ENCODE measurements at places on chromosomes 3 and 15. TPM values are rescaled to one million over a fixed set of nuclear protein-coding genes. Genes with fewer than 3 reads are reported as not detected.

- no peak for DNase-seq
Measured at GRCh38 chr3:35929158-35929557, 289.8 kb downstream of the ARPP21 start.

COL6A6 gene
- total RNA-seq: under 0.01 TPM

- DNase-seq: peak; percentile 67
Measured at GRCh38 chr15:73051807-73052652, at the start of gene NEO1. Gene NEO1, plus strand, starts transcription at chr15:73052463. Its CDS starts 213 bp downstream, at chr15:73052676.

- DNase-seq: peak; percentile 91
Measured at GRCh38 chr3:194588741-194589140, 44.5 kb downstream of the TMEM44 start.

DNA sequence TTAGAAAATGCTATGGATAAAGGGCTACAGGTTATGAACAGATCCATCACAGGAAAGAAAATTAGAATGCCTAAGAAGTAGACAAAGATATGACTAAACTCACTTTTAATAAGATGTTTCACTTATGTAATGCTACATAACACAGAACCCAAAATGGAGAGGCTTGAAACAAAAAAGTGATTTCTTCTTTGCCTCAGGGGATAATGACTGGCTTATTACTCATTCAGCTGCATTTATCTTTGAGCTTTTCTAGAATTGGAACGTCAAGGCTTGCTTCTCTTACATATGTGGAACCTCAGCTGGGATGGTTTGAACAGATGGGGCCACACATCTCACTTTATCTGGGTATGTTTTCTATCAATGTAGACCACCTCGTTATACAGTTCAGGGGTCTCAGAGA is 120.6 kb upstream of the EPHA3 start:
- peak; percentile 36 for DNase-seq

GRCh38 chr15:40493089-40493840 is 22.5 kb downstream of the CHST14 start:
- DNase-seq: no peak

GCSAM gene
- total RNA-seq: not detected

DNA sequence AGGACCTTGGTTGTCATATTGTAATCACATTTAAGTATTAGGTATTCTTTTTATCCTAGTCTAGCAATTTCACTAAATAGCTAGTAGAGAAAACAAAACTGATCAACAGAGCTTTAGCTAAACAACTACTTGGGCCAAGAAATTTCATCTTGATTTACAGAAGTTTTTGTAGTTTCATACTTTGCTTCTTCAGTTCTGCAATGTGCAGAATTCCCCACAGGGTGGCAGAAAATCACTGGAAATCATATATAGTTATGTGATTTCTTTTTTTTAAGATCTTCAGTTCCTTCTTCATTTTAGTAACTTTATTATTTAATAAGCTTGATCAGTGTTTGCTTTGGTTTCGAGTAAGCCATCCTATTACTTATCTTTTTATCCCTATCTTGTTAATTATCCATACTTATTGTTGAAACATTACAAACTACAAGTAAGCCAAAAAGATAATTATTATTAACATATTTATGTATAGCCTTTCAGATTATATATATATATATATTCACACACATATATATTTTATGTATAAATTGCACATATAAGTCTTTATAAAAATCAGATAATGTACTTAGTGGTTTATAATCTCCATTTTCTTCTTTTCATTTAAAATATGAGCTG is 2.2 kb upstream of the BNIP2 start:
- DNase-seq: peak; percentile 56

IGSF10 gene
- total RNA-seq: 0.97 TPM

SAMD7 gene
- not detected for total RNA-seq

IL16 gene
- 0.32 TPM for total RNA-seq

GRCh38 chr15:93420050-93420452 is 331.0 kb upstream of the RGMA start:
- no peak for DNase-seq

DGKG gene
- under 0.01 TPM for total RNA-seq

PRKAR2A gene
- 47.0 TPM for total RNA-seq

DNA sequence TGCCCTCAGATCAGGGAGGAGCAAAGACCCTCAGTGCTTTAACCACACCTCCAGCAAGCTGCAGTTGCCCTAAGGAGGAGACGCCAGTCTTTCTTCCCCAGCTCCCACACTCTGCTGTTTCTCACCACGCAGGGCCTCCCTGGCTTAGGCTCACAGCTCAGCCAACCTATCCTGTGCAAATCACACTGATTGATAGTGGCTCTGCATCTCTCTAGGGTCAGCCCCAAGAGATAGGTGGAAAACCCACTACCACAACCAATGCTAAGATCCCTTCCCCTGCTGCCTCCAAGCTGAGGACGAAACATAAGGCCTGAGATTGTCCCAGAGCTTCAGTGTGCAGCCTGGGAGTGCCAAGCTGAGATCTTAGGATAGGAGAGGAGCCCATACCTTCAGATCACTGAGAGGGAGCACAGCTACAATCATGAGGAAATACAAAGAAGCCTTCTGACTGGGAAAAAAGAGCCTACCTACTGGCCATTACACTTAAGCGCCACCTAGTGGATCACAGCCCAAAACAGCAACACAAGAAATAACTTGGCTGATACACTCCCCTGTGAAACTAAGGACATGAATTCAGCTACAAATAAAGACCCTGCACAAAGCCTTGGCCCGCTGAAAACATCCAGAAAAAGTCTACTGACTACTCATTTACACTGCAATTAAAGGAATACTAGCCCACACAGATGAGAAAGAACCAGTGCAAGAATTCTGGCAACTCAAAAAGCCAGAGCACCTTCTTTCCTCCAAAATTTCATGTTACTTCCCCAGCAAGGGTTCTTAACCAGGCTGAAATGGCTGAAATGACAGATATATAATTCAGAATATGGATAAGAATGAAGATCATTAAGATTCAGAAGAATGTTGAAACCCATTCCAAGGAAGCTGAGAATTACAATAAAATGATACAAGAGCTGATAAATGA is 271.5 kb upstream of the DCBLD2 start:
- DNase-seq: peak; percentile 80

SPINT1 gene
- total RNA-seq: 0.32 TPM

DNA sequence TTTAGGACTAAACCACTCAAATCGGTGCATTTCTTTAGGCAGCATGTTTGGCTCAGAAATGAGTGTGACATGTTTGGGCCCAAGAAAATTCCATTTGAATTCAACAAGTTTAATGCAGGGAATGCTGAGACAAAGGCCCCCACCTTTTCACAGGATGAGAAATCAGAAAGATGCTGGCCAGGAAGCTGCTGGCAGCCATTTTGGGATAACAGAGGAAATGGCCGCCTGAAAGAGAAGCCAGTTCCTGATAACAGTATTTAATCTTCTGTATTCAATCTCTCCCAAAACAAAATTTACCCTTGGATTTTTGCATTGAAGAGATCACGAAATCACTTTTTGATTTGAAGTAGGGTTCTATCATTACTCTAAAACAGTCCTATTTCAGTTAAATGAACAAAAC is 350.9 kb downstream of the SLC9A9 start:
- DNase-seq: no peak

DNA sequence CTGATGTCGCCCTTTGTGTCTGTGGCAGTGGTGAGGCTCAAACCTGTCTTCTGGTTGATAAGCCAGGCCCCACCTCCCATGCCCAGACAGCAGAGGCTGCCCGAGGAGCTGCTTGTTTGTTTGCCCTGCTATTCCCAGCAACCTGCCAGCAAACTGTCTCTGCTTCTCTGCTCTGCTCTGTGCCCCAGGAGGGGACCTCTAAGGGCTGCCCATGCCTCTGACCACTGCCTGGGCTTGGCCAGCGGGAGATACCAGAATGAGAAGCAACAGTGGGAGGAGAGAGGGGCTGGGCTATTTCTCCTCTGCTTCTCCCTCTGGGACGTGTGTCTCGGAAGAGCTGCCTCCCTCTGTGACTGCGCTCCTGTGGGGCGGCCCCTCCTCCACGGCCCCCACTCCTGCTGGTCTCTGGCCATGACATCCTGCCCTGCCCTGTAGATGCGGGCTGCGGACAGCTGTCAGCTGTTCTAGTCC is 213.1 kb downstream of the RPLP1 start:
- no peak for DNase-seq

DNA sequence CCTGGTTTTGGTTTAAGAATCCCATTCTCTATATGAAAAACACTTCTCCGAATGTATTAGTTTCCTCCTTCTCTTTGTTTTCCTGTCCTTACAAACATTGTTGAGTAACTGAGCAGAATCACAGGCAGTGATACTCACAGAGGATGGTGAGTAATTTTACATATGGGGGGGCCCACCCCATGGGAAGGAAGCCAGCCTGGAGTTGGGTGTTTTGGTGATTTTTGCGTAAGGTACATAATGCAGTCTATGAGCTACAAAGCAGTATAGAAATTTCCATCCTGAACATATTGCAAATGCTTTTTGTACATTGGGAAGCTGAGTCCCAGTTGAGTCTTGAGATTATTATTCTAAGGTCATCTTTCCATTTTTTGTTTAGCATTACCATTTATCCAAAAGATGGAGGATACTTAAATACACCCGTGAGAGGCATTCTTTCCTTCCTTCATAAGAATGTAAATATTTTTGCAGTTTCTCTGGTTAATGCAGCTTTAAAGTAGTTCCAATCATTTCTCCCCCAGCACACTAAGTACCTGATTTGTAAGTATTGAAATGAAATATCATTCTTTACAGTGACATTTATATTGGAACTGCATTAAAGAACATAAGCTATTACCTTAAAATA is 476.8 kb downstream of the AGBL1 start:
- no peak for DNase-seq

GRCh38 chr3:128748557-128748956 is 22.6 kb downstream of the RAB7A start:
- DNase-seq: no peak

GP9 gene
- total RNA-seq: not detected

DNA sequence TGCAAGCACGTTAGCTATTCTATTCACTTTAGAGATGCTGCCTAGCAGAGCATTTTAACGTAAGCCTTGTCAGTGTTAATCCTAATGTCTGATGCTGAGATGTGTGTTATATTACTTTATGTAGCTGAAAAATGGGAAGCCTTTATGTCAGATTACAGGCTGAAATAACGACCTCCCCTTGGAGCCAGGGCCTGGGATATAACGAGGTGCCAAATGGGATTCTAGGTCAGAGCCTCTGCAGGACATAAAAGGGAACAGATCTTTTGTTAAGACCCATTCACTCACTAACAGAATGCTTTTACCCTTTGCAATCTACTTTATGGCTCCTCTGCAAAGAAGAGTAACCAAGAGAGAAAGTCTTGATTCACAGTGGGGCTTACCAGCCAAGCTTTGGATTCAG is 815.5 kb upstream of the CFAP20DC start:
- DNase-seq: no peak

Data from fibroblast of villous mesenchyme (primary cell).